ENCODE measurements at places on chromosomes 4 and X.

GRCh38 chrX:25043192-25043591 lies 27.4 kb upstream of the ARX start:
- no peak for DNase-seq

GRCh38 chrX:103776546-103776945 lies at the start of gene PLP1:
Gene PLP1, plus strand, starts transcription at chrX:103776840. Its CDS starts 156 bp downstream, at chrX:103776996.
- DNase-seq, result no peak

DNA sequence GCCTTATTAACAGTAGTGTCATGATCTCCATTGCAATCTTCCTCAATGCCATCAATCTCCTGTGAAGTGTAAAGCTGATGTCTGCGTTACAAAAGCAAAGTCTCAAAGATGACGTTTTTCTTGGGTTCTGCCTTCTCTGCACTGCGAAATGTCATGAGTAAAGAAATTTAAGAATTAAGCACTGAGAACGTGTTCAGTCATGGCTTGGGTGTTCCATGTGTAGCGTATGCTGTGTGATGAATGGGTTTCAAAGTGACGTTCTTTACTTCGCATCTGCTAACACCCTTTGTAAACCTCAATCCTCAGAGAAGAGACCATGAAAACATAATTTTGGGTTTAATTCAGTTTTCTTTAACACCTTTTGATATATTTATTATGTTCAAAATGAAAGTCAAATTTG lies 999 bp downstream of the NAP1L5 start:
- no peak for DNase-seq

GRCh38 chr4:173194157-173194556 lies 25.5 kb downstream of the GALNT7 start:
- no peak for DNase-seq

DNA sequence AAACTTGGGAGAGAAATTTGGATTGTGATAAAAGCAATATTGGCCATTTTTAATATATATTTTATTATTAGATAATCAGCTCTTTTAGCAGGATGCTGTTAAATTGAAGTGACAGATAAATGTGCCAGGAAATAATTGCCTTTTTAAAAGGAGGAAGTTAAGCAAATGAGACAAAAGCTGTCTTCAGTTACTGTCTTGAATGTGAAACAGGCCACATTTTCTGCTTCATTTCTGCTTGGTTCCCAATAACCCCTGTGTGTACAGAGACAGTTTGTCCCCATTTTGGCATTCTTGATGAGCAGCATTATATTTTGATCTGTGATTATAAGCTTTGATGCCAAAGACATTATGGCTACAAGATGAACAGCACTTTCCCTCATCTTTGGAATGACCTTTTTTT lies 953 bp downstream of the EPGN start:
- DNase-seq, result no peak

DNA sequence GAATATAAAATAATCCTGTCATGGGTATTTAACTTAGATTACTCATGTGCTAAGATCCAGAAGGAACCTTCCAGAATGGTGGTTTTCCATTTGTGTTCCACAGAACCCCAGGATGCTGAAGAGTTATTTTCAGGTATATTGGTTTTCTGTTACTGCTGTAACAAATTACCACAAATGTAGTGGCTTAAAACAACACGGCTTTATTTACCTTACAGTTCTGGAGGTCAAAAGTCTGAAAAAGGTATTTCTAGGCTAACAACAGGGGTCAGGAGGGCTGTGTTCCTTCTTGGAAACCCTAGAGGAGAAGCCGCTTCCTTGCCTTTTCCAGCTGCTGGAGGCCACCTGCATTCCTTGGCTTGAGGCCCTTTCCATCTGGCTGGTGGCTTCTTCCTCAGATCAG lies 57.9 kb upstream of the HPSE start:
- no peak for DNase-seq
